CD14-positive monocyte (primary cell): ENCODE measurements at places on chromosomes 5 and 9.

GRCh38 chr5:7825630-7826029 is 25.3 kb downstream of the CFAP90 start:
- H3K4me3 ChIP-seq: no peak overlapping the region
- H3K27ac ChIP-seq: no peak overlapping the region

DNA sequence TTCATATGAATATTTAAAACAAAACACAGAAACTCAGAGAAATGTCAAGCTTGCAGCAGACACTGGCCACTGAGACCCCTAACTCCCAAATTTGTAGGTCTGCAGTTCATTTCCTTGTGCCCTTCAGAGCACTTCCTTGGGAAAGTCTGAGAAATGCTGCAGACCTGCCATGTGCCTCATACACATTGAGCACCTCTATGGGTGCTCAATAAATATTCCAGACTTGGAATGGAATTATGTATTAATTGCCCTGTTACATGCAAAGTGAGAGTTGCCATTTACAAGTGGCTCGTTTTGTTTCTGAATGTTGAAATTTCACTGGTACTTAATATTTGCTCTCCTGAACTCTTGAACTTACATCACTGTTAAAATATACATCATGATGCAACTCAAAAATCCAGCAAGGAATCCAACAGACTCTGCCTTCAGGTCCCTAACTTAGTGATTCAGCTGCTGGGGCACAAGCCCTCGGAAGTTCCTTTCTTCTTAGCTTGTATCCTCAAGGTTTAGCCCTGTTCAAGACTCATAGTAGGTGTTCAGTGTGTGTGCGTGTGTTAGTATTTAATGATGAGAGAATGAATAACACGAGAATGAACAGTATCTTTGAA is 90.6 kb downstream of the PTCD2 start:
- H3K36me3 ChIP-seq: no peaks in the 10 kb centered on the region
- H3K27ac ChIP-seq: no peak overlapping the region
- peaks cover 10% of the 10 kb centered on the region for H3K4me1 ChIP-seq
- H3K27me3 ChIP-seq: no peaks in the 10 kb centered on the region
- H3K4me3 ChIP-seq: no peak overlapping the region

GRCh38 chr5:176873541-176874172 is 25.5 kb downstream of the HK3 start:
- no peak overlapping the region for H3K4me3 ChIP-seq
- peaks cover 6% of the 10 kb centered on the region for H3K4me1 ChIP-seq
- H3K27me3 ChIP-seq: peaks cover 6% of the 10 kb centered on the region

GRCh38 chr5:172407822-172408221 is 46.5 kb downstream of the SH3PXD2B start:
- DNase-seq: no peak
- peaks cover 10% of the 10 kb centered on the region for H3K27me3 ChIP-seq
- H3K4me1 ChIP-seq: peaks cover 41% of the 10 kb centered on the region

DNA sequence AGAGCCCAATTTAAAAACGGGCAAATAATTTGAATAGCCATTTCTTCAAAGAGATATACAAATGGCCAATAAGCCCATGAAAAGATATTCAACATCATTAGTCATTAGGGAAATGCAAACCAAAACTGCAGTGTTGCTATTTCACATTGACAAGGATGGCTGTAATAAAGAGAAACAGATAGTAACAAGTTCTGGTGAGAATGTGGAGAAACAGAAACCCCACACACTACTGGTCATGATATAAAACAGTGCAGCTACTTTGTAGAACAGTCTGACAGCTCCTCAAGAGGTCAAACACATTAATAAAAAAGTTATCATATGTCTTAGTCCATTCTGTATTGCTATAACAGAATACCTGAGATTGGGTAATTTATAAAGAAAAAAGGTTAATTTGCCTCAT is 237.0 kb upstream of the GRAMD2B start:
- no peak for DNase-seq
- no peaks in the 10 kb centered on the region for H3K4me1 ChIP-seq
- no peak overlapping the region for H3K27ac ChIP-seq
- H3K4me3 ChIP-seq: no peak overlapping the region
- H3K27me3 ChIP-seq: no peaks in the 10 kb centered on the region

GRCh38 chr5:96337048-96337781 is 95.8 kb downstream of the PCSK1 start:
- no peak overlapping the region for H3K27ac ChIP-seq
- H3K36me3 ChIP-seq: no peaks in the 10 kb centered on the region
- peaks cover 34% of the 10 kb centered on the region for H3K4me1 ChIP-seq
- H3K4me3 ChIP-seq: no peak overlapping the region
- H3K27me3 ChIP-seq: no peaks in the 10 kb centered on the region
- DNase-seq: peak; percentile 74

DNA sequence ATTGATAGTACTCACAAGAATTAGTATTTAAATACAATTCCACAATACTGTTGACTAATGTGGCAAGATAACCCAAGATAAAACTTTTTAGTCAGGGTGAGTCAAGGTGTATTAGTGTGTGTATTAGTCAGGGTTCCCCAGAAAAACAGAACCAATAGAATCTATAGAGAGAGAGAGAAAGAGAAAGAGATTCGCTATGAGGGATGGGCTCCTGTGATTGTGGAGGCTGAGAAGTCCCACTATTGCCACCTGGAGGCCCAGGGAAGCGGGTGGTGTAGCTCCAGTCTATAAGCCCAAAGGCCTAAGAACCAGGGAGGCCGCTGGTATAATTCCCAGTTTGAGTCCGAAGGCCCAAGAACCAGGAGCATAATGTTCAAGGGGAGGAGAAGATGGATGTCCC is 10.0 kb upstream of the SHISAL2B start:
- no peaks in the 10 kb centered on the region for H3K36me3 ChIP-seq
- no peaks in the 10 kb centered on the region for H3K27me3 ChIP-seq
- no peak overlapping the region for H3K27ac ChIP-seq

DNA sequence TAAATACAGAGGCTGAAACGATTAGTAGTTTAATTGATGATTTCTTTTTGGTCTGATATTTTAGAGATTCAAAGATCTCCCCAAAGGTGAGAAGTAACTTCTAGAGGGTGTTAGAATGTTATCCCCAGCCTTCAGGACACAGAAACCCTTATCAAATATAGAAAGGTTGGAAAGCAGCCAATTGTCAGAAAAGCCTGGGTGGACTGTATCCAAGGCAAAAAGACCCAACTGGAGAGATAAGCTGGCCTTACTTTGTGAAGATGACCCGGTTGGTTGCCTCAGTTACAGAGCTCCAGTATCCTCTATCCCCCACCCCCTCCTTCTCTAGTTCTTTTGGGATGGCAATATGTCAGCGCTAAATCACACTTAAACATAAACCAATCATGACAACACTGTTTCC is 75.7 kb downstream of the GCNT4 start:
- H3K36me3 ChIP-seq: no peaks in the 10 kb centered on the region
- peaks cover 16% of the 10 kb centered on the region for H3K4me1 ChIP-seq

DNA sequence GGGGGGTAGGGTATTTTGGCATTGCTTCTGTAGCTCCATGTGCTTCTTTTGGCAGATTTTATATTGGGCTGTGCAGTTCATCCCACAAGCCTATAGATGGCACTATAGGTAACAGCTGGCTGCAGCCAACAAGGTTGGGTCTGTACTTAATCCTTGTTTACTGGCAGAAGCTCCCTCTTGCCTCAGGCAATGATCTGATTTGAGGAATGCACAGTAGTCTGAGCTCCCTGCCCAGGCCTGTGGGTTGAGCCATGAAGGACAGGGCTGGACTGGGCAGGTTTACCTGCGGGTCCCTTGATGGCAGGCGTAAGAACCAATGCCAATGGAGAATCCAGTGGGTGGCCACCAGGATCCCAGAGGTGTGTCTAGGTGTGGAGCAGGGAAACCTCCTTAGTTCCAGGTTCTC is 11.7 kb upstream of the OR1J2 start:
- no peaks in the 10 kb centered on the region for H3K36me3 ChIP-seq
- no peaks in the 10 kb centered on the region for H3K4me1 ChIP-seq
- no peaks in the 10 kb centered on the region for H3K27me3 ChIP-seq
- H3K27ac ChIP-seq: no peak overlapping the region
- no peak overlapping the region for H3K4me3 ChIP-seq
- peak; percentile 10 for DNase-seq

DNA sequence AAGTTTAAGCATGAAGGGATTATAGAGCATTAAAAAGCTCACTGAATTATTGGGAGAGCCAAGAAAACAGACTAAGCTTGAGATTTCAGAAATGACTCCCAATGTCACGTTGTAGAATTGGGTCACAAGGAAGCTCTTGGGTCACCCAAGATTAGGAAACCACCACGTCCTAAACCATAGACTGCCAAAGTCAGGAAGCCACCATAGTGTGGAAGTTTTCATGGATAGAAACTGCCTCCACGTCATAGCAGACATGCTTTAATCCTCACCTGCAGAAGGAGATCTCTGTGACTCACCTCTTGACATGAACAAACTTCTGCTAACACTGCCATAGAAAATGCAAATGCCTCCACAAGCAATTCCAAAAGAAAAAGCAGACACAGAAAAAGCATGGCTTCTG is 106.3 kb downstream of the SLC1A3 start:
- no peak overlapping the region for H3K4me3 ChIP-seq
- peaks cover 8% of the 10 kb centered on the region for H3K4me1 ChIP-seq
- H3K36me3 ChIP-seq: peaks cover 37% of the 10 kb centered on the region
- no peak overlapping the region for H3K27ac ChIP-seq
- DNase-seq: peak; percentile 40
- no peaks in the 10 kb centered on the region for H3K27me3 ChIP-seq

GRCh38 chr5:74482990-74483389 is 157.5 kb downstream of the ENC1 start:
- no peaks in the 10 kb centered on the region for H3K4me1 ChIP-seq
- no peaks in the 10 kb centered on the region for H3K27me3 ChIP-seq
- H3K4me3 ChIP-seq: no peak overlapping the region
- no peak for DNase-seq

- H3K27me3 ChIP-seq: no peaks in the 10 kb centered on the region
- no peaks in the 10 kb centered on the region for H3K4me1 ChIP-seq
- H3K4me3 ChIP-seq: no peak overlapping the region
- no peak for DNase-seq
- no peaks in the 10 kb centered on the region for H3K36me3 ChIP-seq
These were observed 59.2 kb upstream of the IRX2 start for GRCh38 chr5:2810644-2811043.

DNA sequence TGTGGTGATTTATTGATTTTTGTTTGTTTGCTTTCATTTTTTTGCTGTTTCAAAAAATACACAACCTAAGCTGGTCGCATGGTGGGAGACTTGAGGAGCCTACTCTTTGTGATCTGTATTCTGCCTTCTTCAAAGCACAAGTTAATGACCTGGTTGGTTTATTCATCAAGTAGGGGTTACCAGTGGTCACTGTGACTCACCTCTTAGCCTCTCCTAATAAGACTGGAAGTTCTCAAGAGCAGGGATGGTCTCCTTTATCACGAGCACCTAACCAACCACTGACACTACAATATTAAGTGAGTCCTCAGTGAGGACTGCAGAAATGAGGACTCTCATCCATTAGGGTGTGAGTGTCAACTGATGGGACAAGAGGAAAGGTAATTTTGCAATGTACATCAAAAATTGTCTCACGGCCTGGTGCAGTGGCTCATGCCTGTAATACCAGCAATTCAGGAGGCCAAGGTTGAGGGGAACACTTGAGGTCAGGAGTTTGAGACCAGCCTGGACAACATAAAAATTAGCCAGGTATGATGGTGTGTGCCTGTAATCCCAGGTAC is 13.6 kb upstream of the MTMR12 start:
- H3K4me1 ChIP-seq: no peaks in the 10 kb centered on the region
- no peaks in the 10 kb centered on the region for H3K27me3 ChIP-seq
- H3K4me3 ChIP-seq: no peak overlapping the region
- H3K36me3 ChIP-seq: no peaks in the 10 kb centered on the region

GRCh38 chr5:158819095-158819494 is 280.6 kb downstream of the EBF1 start:
- no peak for DNase-seq
- no peaks in the 10 kb centered on the region for H3K27me3 ChIP-seq
- no peaks in the 10 kb centered on the region for H3K36me3 ChIP-seq
- no peak overlapping the region for H3K4me3 ChIP-seq
- no peak overlapping the region for H3K27ac ChIP-seq
